ENCODE measurements at places on chromosomes 7 and 10.

DNA sequence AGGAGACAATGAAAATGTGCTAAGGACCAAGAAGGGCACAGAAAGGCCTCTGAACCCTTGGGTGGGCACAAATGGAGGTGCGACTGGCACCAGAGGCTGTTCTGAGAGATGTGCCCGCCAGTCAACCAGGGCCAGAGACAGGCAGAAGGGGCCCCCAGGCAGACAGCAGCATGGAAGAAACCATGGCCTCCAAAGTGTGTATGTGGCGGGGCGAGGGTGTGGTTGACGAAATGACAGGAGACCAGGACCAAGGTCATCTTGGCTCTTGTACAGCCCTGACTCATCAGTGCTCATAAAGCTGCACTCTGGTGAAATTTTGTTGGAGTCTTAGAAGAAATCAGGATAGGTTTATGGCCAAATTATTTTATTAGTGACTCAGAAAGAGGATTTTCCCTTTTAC lies 4.0 kb upstream of the MRPS24 start:
- DNase-seq, result no peak
- H3K27me3 ChIP-seq, result no peaks in the 10 kb centered on the region
- H3K27ac ChIP-seq, result peak overlapping the region; percentile 73
- H3K4me3 ChIP-seq, result no peak overlapping the region
- peaks cover 29% of the 10 kb centered on the region for H3K36me3 ChIP-seq

GRCh38 chr7:51349820-51350545 lies 33.4 kb upstream of the COBL start:
- no peaks in the 10 kb centered on the region for H3K36me3 ChIP-seq
- no peak overlapping the region for H3K4me3 ChIP-seq
- no peaks in the 10 kb centered on the region for H3K27me3 ChIP-seq

- H3K4me1 ChIP-seq, result no peaks in the 10 kb centered on the region
- H3K27me3 ChIP-seq, result no peaks in the 10 kb centered on the region
- H3K27ac ChIP-seq, result no peak overlapping the region
- H3K4me3 ChIP-seq, result no peak overlapping the region
Observed at GRCh38 chr10:82411416-82411815, 536.4 kb downstream of the NRG3 start.

DNA sequence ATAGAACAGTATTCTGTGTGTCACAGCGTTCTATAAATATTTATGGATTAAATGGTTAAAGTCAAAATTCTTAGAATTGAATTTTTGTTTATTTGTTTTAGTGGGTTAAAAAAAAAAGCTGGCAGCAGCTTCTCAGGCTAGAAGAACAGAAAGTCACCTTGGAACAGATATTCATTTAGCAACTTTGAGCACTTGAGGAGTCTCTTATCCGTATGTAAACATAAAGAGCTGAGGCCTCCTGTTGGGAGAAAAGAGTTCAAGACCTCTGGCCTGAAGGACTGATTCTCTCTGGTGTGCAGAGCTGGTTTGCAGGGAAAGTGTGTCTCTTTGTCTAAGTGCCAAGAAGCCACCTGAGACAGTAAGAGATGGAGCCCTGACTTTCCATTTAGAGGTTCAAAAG lies 109.9 kb downstream of the HERPUD2 start:
- H3K36me3 ChIP-seq, result no peaks in the 10 kb centered on the region
- H3K27me3 ChIP-seq, result no peaks in the 10 kb centered on the region
- no peak overlapping the region for H3K27ac ChIP-seq

- peaks cover 27% of the 10 kb centered on the region for H3K36me3 ChIP-seq
- H3K27ac ChIP-seq, result peak overlapping the region; percentile 99
- peak; percentile 90 for DNase-seq
- peaks cover 20% of the 10 kb centered on the region for H3K4me1 ChIP-seq
Observed at GRCh38 chr10:101031796-101032636, 982 bp downstream of the SFXN3 start.

GRCh38 chr10:73858750-73859427 lies 15.5 kb downstream of the CAMK2G start:
- H3K27ac ChIP-seq, result peak overlapping the region; percentile 94
- no peak for DNase-seq

GRCh38 chr7:17206349-17206905 lies 92.0 kb upstream of the AHR start:
- no peaks in the 10 kb centered on the region for H3K4me1 ChIP-seq
- H3K36me3 ChIP-seq, result no peaks in the 10 kb centered on the region
- H3K27me3 ChIP-seq, result no peaks in the 10 kb centered on the region
- no peak overlapping the region for H3K4me3 ChIP-seq

- H3K27me3 ChIP-seq, result no peaks in the 10 kb centered on the region
- H3K27ac ChIP-seq, result no peak overlapping the region
- no peaks in the 10 kb centered on the region for H3K4me1 ChIP-seq
- DNase-seq, result no peak
- no peaks in the 10 kb centered on the region for H3K36me3 ChIP-seq
Observed at GRCh38 chr10:109173121-109173520, 750.2 kb downstream of the XPNPEP1 start.

GRCh38 chr10:62631241-62631640 lies 173.3 kb upstream of the ADO start:
- no peak overlapping the region for H3K27ac ChIP-seq
- no peaks in the 10 kb centered on the region for H3K27me3 ChIP-seq
- H3K36me3 ChIP-seq, result no peaks in the 10 kb centered on the region
- no peak overlapping the region for H3K4me3 ChIP-seq

DNA sequence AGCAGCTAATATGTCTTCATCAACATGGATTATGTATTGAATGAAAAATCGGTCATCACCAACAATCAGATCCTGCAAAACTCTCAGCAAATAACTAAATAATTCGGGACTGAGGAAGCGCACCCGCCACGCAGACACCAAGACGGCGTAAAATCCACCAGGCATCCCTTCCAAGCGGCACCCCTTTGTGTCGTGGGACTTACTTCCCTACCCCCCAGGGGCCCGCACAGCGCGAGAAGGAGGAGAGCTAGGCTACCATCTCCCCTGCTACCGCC lies 721 bp downstream of the ARL3 start:
- peak overlapping the region; percentile 84 for H3K4me3 ChIP-seq
- H3K27me3 ChIP-seq, result no peaks in the 10 kb centered on the region
- DNase-seq, result no peak
- H3K36me3 ChIP-seq, result no peaks in the 10 kb centered on the region
- peak overlapping the region; percentile 83 for H3K27ac ChIP-seq

GRCh38 chr7:143510854-143511592 lies 33.4 kb downstream of the TAS2R41 start:
- H3K27ac ChIP-seq, result no peak overlapping the region
- DNase-seq, result no peak
- no peak overlapping the region for H3K4me3 ChIP-seq
- H3K27me3 ChIP-seq, result no peaks in the 10 kb centered on the region

DNA sequence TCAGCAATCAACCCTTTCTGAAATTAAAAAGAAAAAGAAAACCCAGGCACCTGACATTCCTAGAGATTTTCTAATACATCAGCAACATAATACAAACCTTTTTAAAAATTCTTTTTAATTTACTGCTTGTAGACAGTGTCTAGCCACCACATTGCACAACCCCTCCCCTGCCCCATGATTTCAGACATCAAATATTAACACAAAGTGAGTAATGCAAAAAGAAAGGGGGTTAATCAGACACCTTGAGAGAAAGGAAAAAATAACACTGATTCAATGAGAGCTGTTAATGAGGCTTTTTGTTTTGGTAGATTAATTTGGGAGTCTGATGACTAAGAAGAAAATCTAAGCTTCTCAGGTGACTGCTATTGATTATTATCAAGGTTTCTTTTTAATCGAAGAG lies 55.3 kb downstream of the SLC25A13 start:
- H3K27me3 ChIP-seq, result no peaks in the 10 kb centered on the region
- H3K4me3 ChIP-seq, result no peak overlapping the region
- no peak overlapping the region for H3K27ac ChIP-seq
- H3K36me3 ChIP-seq, result peaks cover 3% of the 10 kb centered on the region
- H3K4me1 ChIP-seq, result no peaks in the 10 kb centered on the region

- H3K36me3 ChIP-seq, result no peaks in the 10 kb centered on the region
- H3K27ac ChIP-seq, result no peak overlapping the region
- no peaks in the 10 kb centered on the region for H3K27me3 ChIP-seq
- H3K4me1 ChIP-seq, result no peaks in the 10 kb centered on the region
Observed at GRCh38 chr7:21269021-21269420, 158.9 kb upstream of the SP4 start.

DNA sequence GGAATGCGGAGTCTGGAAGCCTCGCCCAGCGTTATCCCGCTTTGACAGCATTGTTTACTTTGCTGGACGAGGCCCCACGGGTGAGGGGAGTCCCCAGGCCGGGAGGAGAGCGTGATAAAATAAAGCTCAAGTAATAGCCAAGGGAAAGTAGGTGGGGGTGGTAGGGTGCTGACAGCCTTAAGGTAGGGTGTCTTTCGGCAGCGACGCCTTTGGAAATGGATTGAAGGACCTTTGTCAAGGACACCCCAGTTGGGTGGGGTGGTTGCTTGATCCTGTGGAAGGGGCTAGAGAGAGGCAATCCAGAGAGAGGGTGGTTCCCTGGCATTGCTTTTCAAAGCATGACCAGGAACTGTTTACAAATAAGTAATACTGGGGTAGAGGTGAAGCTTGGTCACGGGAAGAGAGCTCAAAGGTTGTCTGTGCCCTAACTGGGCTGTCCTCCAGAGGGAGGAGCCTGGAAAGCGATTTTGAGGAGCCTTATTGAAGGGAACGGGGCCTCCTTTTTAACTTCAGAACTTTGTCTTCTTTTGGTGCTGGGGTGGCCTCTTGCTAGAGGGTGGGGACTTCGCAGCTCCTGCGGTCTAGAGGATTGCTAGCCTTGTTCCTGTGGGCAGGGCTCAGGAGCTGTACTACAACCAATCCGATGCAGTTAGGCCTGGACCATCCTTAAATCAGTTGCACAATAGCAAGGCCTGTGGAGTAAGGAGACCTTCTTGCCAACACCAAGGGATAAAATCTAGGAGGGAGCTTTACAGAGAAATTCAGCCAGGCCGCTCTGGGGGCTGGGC lies 1.3 kb downstream of the EIF4EBP2 start:
- peaks cover 5% of the 10 kb centered on the region for H3K36me3 ChIP-seq
- H3K27me3 ChIP-seq, result no peaks in the 10 kb centered on the region
- H3K4me3 ChIP-seq, result peak overlapping the region; percentile 96
- peak overlapping the region; percentile 98 for H3K27ac ChIP-seq
- peak; percentile 94 for DNase-seq
- H3K4me1 ChIP-seq, result peaks cover 30% of the 10 kb centered on the region

DNA sequence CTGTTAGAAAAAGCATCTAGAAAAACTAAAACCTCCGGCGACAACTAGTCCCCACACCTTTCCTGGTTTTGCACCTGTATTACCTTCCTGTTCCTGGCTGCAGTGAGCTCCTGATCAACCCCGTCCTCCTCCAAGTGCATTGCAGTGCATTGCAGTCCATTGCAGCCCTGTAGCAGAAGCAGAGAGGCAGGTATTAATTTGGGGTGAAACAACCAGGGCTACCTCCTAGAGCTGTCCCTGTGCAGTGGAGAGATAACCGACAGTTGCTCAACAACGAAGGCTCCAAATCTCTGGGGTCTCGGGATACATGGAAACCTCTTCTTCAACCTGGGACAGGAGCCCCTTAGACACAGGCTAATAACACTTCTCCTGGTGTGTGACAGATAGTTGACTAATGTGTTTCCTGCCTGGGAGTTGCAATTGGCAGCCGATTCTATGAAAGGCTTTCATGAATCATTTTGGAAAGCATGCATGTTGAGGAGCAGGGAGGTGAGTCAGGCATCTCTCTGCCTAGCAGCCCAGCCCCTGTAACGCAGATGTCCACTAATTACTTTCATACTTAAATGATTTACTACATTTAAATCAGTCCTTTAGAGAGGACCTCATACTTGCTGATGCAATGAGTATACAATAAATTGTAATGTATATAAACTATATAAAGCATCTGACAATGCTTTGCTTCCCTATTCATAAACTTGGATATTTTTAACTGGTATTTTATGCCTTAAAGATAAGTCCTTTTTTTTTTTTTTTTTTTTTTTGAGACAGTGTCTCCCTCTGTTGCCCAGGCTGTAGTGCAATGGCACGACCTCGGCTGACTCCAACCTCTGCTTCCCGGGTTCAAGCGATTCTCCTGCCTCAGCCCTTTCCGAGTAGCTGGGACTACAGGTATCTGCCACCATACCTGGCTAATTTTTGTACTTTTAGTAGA lies 59.0 kb downstream of the PRR15 start:
- no peaks in the 10 kb centered on the region for H3K4me1 ChIP-seq
- no peak overlapping the region for H3K27ac ChIP-seq
- H3K27me3 ChIP-seq, result no peaks in the 10 kb centered on the region
- no peak overlapping the region for H3K4me3 ChIP-seq
- no peaks in the 10 kb centered on the region for H3K36me3 ChIP-seq

GRCh38 chr10:114773197-114773532 lies 48.4 kb upstream of the FHIP2A start:
- H3K4me1 ChIP-seq, result peaks cover 3% of the 10 kb centered on the region
- DNase-seq, result no peak
- no peak overlapping the region for H3K4me3 ChIP-seq
- H3K27ac ChIP-seq, result no peak overlapping the region
- no peaks in the 10 kb centered on the region for H3K36me3 ChIP-seq

GRCh38 chr7:98286093-98286539 lies 4.6 kb downstream of the BRI3 start:
- H3K27me3 ChIP-seq, result no peaks in the 10 kb centered on the region
- H3K4me1 ChIP-seq, result peaks cover 48% of the 10 kb centered on the region
- peak; percentile 57 for DNase-seq
- peak overlapping the region; percentile 99 for H3K27ac ChIP-seq

- peak overlapping the region; percentile 46 for H3K4me3 ChIP-seq
- peak; percentile 87 for DNase-seq
- H3K4me1 ChIP-seq, result peaks cover 12% of the 10 kb centered on the region
- peaks cover 20% of the 10 kb centered on the region for H3K27me3 ChIP-seq
- no peaks in the 10 kb centered on the region for H3K36me3 ChIP-seq
- H3K27ac ChIP-seq, result no peak overlapping the region
Observed at GRCh38 chr7:151013733-151014497, 10.4 kb downstream of the ATG9B start.

DNA sequence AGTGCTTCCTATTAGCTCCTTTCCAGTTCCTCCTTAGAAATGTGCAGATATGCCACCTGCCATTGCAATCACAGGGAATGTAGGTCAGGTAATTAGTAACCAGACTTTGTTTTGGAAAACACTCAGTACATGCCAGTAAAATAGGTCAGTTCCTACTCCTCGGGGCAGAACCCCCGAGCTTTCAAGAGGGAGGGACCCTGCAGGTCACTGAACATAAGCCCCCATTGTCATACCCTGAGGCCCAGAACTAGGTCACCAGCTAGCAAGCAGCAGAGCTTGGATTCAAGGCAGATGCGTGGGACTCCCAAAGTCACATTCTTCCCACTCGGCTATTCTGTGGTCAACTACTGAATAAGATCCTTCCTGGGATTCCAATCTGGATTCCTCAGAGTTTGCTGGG lies 104.8 kb downstream of the PPP1R3C start:
- H3K27ac ChIP-seq, result no peak overlapping the region
- no peaks in the 10 kb centered on the region for H3K36me3 ChIP-seq
- H3K27me3 ChIP-seq, result no peaks in the 10 kb centered on the region
- DNase-seq, result no peak
- H3K4me3 ChIP-seq, result no peak overlapping the region

GRCh38 chr10:100735337-100736143 lies 9.8 kb upstream of the PAX2 start:
- H3K27me3 ChIP-seq, result peaks cover 34% of the 10 kb centered on the region
- no peak overlapping the region for H3K4me3 ChIP-seq
- H3K36me3 ChIP-seq, result no peaks in the 10 kb centered on the region
- H3K4me1 ChIP-seq, result peaks cover 21% of the 10 kb centered on the region
